Stimulated activated CD4-positive, alpha-beta T cell treated with anti-CD3 and anti-CD28 coated beads, Interleukin-12 subunit alpha, Interleukin-12 subunit beta, amount 100 ng/mL, for 24 hours (primary cell): ENCODE measurements at places on chromosomes 7 and 10.

- DNase-seq = no peak
These were observed 193.1 kb upstream of the SEMA3C start for GRCh38 chr7:81111781-81112540.

- no peak for DNase-seq
These were observed 247.6 kb upstream of the HGF start for GRCh38 chr7:82017334-82017943.

- no peak for DNase-seq
These were observed 67.2 kb upstream of the POT1 start for GRCh38 chr7:124996778-124997177.

GRCh38 chr7:22724861-22725260 lies 2.1 kb upstream of the IL6 start:
- DNase-seq = no peak

- no peak for DNase-seq
These were observed 60.8 kb upstream of the SORCS3 start for GRCh38 chr10:104580321-104580720.

- DNase-seq = no peak
These were observed 42.7 kb upstream of the PITRM1 start for GRCh38 chr10:3215153-3215775.

- peak; percentile 6 for DNase-seq
These were observed 975.2 kb downstream of the SORCS1 start for GRCh38 chr10:106189292-106189691.

GRCh38 chr10:124255556-124255955 lies 162.2 kb upstream of the CHST15 start:
- DNase-seq = no peak

GRCh38 chr7:136692221-136692620 lies 176.2 kb upstream of the CHRM2 start:
- no peak for DNase-seq

DNA sequence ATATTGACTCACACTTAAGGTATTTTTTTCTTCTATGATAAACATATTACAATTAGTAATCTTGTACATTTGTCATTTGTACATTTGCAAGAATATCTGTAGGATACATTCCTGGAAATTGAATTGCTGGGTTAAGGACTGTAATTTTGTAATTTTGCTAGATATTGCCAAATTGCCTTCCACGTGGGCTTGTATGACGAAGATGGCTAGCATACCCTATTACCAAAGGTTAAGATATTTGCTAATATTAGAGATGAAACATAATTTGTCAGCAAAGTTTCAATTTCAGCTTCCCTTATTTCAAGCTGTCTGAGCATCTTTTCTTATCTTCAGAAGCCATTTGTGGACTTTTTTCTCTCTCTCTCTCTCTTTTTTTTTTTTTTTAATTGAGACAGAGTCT lies 1.0 kb upstream of the LYZL2 start:
- no peak for DNase-seq

DNA sequence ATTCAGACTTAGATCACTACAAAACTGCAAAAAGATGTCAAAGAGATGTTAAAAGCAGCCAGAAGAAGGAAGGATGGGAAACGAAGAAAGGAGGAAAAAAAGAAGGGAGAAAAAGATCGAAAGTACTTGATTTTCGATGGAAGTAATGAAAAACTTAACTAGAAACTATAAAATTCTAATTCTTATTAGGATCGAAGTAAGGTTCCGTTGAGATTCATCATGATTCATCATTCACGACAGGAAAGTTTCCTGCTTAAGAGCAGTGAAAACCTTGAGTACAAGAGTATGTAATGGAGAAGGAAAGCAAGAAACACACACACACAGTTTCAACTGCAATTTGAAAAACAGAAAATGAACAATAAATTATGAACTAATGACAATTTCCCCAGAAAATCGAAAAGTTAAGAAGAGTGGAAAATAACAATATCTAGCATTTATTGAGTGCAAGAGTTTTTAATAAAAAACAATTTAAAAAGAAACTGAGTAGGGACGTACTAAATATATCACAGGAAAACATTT lies 1.1 kb upstream of the ING3 start:
- DNase-seq = no peak

- no peak for DNase-seq
These were observed 446.5 kb upstream of the NRP1 start for GRCh38 chr10:33780961-33781360.

DNA sequence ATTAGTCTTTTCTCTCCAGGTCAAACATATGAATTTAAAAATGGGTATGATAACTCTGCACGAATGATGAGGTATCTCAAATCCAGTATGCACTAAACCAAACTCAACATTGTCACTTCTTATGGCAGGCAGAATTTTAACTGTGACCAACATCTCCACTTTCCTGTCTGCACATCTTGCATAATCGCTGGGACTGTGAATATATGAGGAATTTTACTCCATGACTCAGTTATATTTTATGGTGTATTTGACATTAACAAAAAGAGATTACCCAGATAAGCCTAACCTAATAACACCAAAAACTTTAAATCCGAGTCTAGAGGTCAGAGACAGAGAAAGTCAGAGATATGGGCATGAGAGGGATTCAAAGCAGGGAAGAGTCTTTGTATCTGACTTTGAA lies 454.5 kb upstream of the SEMA3D start:
- DNase-seq = no peak

DNA sequence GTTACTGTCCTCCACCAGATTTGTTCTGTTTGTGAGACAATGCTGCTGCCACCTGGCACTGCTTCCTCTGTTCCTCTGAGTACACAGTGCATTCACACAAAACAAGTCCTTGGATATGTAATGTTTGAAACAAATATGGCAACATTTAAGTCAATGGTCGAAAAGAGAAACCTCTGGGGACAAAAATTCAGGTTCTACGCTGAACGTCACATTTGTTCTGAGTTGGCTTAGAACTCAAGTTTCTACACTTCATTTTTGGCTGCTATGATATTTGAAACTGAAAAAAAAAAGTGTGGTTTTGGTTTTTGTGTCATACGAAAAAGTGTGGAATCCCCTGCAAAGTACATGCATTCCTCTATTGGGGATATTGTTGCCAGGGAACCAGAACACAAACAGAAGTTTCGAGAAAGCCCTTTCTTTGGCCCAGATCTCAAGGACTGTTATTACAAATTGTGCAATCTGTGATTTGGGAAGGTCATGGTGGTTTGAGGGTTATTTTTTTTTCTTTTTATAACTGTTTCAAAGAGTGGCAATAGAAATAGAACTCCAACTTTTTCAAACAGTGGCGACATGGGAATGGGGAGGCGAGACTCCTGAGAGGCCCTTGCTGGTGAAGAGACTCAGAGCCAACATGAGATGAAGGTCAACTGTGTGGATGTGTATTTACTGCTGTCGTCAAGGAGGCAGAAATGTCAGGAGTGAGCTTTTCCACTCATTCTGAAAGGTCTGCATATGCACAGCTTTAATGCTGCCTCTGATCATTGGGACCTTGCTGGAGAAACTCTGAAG lies 127.5 kb downstream of the CUBN start:
- DNase-seq = no peak

GRCh38 chr7:4851459-4852422 lies 10.1 kb downstream of the PAPOLB start:
- DNase-seq = no peak

DNA sequence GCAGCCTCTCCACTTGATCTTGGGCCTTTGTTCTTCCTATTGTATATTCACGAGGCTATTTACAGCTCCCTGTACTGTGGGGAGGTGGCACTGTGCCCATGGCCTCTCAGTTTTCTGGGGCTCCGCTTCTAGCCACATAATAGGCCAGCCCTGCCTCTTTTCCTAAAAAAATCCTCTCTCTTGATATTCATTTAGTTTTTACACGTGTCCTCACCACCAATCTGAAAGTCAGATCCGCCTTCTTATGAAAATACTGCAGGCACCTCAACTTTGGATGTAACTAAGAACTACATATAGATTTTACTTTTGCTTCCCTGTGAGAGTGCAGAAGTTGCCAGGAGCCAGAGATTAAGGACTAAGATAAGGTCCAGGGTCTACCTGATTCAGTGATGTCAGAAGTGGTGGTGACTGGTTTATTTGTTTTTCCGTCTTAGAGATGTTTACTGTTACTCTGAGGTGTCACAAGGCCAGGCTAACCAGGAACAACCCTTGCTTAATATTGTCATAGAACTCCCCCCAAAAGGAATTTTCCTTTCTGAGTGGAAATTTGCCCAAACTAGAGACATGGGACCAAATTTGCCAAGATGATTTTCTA lies 7.8 kb downstream of the BAMBI start:
- no peak for DNase-seq

GRCh38 chr10:63585041-63585440 lies 63.8 kb downstream of the REEP3 start:
- no peak for DNase-seq

DNA sequence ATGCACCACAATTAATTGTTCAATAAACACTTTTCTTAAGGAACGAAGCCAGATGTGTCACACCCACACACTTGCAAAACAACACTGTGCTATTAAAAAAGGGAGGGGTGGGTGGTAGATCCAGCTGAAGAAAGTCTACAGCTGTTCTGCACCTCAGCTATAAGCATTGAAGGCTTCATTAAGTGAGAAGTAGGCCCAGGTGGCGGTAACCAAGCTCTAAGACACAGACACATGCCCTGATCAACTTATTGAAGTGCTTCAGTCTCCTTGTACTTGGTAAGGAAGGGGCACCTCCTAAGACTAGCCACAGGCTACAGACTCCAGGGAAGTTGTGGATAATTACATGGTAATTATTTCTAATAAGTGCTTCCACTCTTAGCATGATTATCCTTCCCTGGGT lies 4.5 kb upstream of the CPVL start:
- DNase-seq = no peak

- no peak for DNase-seq
These were observed 129.7 kb downstream of the ZNF365 start for GRCh38 chr10:62503872-62504271.

DNA sequence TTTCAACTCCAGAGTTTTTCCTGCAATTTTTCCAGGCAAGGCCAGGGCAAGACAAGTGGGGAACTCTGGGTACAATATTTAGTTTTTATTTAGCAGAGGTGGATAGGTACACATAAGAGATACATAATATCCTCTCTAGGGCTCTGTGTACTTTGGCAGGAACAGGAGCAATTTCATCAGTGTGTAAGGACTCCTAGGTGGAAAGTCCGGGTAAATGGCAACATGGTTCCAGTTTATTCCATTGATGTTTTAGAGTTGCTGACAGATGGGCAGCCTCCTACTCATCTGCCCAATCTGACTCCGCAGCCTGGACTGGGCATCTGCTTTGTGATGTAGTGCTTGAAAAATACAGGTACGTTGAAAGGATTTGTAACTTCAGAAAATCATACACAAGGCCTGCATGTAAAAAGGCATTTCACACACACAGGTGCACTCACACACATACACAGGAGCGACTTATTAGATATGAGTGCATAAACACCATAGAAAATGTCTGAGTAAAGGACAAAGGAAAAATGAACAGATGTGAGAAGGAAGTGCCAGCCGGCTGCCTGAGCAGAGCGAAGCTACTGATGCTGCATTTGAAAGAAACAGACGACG lies 5.7 kb downstream of the PON1 start:
- DNase-seq = no peak

DNA sequence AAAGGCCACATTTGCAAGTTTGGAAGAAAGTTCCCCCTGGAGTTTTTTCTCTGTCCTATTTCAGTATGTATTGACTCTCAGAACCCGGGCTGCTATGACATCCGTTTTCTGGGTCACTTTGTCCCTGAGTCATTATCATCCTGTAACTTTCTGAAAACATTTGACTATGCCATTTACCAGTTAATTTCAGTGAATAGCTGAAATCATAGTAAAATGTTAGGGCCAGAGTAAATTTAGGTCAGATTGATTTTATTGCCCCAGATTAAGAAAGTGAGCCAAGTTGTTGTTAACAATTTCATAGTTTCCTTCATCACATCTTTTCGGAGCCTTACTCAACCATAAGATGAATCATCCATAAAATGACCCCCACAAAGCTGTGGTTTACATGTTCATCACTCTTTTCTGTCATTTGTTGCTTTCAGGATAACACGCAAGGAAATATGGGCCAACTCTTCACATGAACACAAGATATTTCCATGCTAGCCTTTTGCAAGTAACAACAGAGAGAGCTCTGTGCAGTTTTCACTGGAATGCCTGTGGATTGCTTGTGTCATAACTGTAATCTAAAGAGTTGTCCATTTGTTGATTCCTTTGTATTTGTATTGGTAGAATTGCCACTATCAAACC lies 3.9 kb upstream of the MACC1 start:
- DNase-seq = no peak

DNA sequence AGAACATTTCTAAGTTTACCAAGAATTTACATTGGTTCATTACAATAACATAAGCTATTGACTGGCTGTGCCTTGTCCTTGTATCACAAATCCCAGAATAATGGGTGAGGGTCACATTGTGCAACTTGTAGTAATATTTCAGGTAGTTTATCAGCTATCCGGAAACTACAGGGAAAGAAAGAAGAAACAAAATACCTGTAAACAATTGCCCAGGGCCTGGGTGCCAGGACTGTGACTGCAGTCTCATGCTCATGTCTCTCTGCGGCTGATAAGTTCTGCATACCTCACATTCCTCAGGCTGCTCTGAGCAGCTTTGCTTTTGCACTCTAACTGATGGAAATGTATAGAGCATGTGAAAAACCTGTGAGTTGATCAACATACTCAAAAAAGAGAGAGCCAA lies 131.8 kb upstream of the TRIM24 start:
- no peak for DNase-seq

DNA sequence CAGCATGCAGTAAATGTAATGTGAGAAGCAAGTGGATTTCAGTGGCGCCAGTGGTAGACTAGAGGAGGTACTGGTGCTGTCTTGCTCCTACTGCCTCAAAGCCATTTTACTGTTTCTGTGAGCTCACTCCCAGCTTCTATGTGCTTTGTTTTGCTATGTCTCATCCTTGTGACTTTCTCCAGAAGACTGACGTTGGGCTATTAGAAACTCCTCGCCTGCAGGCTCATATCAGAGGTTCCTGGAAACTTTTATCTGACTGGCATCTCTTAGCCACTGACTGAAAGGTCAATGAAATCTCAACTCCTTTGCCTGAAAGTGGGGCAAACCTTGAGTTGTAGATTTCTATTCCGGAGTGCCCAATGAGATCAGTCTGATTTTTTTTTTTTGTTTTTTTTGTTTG lies 66.4 kb upstream of the SORCS1 start:
- DNase-seq = no peak

GRCh38 chr10:15813415-15813814 lies 46.9 kb downstream of the MINDY3 start:
- no peak for DNase-seq

DNA sequence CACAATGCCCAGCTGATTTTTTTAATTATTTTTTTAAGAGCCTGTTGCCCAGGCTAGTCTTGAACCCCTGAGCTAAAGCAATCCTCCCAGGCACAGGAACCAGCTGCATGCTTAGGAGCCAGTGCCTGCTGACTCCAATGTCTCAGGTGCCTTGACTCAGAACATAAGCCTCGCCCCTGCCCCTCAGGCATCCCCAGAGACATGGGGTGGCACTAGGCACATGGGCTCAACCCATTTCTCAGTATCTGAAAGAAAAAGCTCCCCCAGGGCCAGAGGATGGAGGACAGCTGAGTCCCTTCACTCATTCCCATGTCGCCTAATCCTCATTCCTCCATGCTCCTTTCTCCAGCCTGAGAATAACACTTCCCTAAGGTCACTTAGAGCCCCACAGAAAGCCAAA lies 39.1 kb downstream of the KCNH2 start:
- no peak for DNase-seq

- DNase-seq = no peak
These were observed 325.9 kb upstream of the FZD1 start for GRCh38 chr7:90938371-90938770.
